ENCODE measurements at places on chromosomes 16 and 17.

DNA sequence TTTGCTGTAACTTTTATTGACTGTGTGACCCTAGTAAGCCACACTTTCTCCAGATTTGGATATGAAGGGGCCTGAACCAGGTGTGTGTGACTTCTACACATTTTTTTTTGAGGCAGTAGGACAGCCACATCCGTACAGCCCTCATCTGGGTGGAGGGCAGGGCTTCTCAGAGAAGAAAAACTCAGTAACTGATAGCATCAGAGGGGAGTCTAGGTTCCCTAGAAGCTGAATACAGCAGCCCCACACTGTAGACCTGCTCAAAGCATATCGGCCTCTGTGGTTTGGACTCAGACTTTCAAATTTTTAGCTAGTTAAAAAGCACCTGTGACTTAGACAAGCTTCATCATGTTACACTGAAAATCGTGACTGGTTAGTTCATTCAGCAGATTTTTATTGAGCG, 10.8 kb downstream of the PRSS54 start:
- no peak for DNase-seq

- DNase-seq = no peak
Observed at GRCh38 chr16:88883946-88884345, 17.5 kb upstream of the PABPN1L start.

DNA sequence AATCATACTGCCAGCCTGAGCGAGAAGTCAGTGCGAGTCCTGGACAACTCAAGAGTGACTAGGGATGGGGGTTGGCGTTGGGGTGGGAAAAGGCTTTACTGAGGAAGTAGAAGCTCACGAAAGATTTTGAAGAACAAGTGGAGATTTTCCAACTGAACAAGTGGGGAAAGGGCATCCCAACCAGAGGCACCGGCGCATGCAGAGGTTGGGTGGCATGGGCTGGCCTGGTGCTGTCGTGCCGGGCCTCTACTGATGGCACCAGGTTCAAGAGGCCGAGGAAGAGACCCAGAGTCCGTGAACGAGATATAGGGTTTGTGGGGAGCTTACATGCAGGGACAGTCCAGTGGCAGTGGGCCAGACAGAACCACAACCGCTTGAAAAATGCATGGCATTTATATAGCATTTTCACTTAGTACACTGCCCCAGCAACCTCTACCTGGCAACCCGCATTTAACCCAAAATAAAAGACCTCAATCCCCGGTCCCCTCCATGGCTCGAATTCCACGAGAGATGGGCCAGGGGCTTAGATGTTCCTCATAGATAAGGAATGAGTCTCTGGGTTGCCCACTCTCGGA, 7.7 kb upstream of the ITGA3 start:
- DNase-seq = no peak

DNA sequence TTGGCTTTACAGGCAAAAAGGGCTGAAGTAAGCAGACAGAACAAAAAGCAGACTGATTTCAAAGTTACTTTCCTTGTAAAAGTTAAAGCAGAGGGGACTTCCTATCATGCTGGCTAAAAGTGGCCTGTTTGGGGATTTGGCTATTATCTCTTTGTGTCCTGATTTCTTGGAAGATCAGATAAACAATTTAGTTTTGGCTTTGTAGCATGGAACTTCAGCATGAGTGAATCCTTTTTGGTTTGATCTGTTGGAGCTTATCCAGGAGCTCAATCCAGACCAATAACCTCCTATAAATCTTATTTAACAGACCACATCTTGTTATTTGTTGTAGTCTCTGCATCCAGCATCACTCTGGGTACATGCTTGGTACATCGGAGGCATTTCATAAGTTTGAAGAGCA, 8.9 kb upstream of the RNF112 start:
- DNase-seq = no peak

- no peak for DNase-seq
Observed at GRCh38 chr17:64497565-64498035, 746 bp upstream of the POLG2 start.

GRCh38 chr16:86823888-86824671, 245.7 kb downstream of the FOXL1 start:
- DNase-seq = no peak

DNA sequence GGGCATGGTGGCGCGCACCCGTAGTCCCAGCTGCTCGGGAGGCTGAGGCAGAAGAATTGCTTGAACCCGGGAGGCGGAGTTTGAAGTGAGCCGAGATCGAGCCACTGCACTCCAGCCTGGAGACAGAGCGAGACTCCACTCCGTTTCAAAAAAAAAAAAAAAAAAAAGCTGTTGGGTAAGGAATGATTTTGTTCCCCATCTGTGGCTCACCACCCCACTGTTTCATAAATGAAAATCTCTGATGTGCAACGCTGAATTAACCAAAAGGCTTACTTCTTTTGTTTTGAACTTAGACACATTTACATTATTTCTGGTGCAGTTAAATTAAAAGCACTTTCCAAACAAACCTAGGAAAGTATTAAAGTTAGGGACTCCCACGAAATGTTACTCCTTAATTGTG, 1.2 kb upstream of the METTL9 start:
- no peak for DNase-seq

- DNase-seq = no peak
Observed at GRCh38 chr16:70704586-70704985, 18.7 kb upstream of the MTSS2 start.

- no peak for DNase-seq
Observed at GRCh38 chr17:48506246-48506645, 24.6 kb downstream of the HOXB1 start.

GRCh38 chr16:14460726-14461125, 169.3 kb downstream of the PARN start:
- DNase-seq = no peak

DNA sequence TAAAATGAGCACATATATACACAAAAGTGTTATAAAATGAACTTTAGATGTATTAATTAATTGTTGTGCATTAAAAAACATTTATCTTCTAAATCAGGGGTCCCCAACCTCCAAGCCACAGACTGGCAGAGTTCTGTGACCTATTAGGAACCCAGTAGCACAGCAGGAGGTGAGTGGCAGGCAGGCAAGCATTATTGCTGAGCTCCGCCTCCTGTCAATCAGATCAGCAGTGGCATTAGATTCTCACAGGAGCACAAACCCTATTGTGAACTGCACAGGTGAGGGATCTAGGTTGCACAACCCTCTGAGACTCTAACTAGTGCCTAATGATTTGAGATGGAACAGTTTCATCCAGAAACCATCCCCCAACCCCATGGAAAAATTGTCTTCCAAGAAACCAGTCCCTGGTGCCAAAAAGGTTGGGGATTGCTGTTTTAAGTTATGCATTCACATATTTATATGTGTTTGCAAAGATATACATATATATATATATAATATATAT, 583.7 kb downstream of the KCNJ2 start:
- DNase-seq = no peak

GRCh38 chr16:52570495-52571091, 23.6 kb upstream of the TOX3 start:
- DNase-seq = no peak

- no peak for DNase-seq
Observed at GRCh38 chr17:17883801-17884200, 47.0 kb upstream of the SREBF1 start.

DNA sequence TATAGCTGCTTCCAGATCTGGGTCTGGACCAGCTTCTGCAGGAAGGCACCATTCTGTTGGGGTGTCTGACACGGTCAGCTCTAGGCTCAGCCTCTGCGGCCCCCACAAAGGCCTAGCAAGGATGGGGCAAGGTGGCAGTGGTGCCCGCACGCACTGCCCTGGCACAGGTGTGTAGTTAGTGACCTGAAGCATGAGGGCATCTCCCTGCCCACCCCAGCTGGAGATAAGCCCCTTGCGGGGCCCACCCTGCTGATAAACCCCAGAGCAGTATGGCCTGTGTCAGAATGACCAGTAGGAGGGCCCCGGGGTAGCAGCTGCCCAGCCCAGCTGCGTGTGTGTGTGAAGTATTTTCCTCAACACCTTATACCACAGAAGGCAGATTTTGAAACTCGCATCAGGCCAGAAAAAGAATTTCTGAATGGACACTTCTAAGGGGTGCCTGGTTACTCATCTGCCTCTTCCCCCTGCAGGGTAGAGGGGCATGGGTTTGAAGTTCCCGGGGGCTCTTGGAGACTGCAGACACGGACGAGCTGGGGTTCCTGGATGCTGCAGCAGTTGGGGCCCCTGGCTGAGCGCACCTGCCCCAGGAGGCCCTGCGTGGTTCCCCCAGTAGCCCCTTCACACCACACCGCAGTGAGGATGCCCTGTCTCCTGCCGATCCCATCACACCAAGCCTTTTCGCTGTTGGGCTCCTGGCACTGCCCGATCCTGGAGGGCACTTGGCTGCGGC, 4.5 kb downstream of the ARHGDIA start:
- no peak for DNase-seq

GRCh38 chr16:72961863-72962262, 86.1 kb downstream of the ZFHX3 start:
- DNase-seq = no peak

DNA sequence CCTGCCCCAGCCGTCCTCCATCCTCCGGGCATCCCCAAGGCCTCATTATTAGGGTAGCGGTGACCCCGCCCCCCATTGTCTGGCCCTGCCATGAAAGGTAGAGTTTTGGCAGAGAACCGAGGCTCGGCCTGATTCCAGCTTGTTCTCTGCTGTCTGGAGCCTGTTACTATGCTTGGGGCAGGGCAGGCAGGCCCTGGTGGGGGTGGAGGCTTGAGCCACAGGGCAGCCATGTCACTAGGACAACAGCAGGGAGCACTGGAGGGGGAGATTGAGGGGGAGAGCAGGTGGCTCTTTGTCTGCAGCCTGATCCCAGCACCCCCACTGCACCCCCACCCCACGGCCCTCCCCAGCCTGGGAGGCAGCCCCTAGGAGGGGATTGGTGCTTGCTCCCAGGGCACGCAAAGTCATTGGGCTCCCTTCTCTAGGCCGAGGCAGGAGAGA, 15.4 kb downstream of the RHBDL3 start:
- DNase-seq = no peak

GRCh38 chr17:45114117-45114932, 18.0 kb downstream of the PLCD3 start:
- DNase-seq = no peak

GRCh38 chr17:66684731-66685130, 150.2 kb upstream of the CACNG5 start:
- no peak for DNase-seq

- DNase-seq = no peak
Observed at GRCh38 chr17:8001976-8002720, at the start of gene GUCY2D. Gene GUCY2D (plus strand): TSS chr17:8002615. CDS start chr17:8003048, 433 bp downstream.

- DNase-seq = no peak
Observed at GRCh38 chr17:43125967-43126910, 1.1 kb upstream of the BRCA1 start.

DNA sequence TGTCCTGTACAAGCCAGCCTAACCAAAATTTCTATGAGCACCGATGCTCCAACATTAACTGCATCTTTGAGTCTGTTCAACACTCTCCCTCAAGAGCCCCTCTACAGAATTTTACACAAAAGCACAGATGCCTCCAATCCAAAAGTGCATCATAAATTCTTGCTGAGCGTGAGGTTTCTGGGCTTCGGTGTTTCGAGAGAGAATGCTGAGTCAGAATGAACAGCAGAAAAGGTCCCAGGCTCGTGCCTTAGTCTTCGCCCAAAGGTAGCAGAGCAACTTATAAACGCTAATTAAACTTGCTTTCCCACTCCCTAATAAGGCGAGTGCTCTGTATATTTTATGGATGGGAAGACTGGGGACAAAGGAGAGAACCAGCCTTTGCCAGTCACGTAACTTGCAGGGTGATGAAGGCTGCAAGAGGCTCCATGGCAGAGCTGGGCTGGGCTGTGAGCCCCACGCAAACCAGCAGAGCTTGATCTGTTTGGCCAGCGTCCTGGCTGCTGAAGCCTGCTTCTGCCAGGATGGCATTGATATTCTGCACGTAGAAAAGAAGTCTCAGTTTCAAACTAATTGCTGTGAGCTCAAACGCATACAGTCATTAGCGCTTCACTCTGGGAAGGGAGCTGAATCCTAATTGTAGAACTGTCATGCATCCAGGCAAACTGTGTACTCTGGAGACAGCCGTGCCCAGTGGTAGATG, 138.5 kb downstream of the DNAH9 start:
- DNase-seq = no peak

DNA sequence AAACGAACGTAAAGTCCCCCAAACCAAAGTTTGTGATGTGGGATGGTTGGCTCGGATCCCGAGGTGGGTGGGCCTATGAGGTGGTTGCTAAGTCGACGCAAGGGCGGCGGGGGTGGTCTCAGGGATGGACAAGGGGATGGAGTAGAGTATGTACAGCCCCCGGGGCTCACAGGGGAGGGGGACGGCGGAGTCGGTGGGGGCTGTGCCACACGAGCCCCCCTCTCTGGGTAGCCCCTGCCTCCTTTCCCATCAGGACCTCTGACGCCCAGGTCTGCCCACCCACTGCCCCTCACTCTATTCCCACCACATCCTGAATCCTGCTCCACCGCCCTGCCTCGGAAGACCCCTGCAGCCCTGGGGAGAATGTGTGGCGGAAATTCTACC, 15.2 kb downstream of the IL34 start:
- DNase-seq = no peak

DNA sequence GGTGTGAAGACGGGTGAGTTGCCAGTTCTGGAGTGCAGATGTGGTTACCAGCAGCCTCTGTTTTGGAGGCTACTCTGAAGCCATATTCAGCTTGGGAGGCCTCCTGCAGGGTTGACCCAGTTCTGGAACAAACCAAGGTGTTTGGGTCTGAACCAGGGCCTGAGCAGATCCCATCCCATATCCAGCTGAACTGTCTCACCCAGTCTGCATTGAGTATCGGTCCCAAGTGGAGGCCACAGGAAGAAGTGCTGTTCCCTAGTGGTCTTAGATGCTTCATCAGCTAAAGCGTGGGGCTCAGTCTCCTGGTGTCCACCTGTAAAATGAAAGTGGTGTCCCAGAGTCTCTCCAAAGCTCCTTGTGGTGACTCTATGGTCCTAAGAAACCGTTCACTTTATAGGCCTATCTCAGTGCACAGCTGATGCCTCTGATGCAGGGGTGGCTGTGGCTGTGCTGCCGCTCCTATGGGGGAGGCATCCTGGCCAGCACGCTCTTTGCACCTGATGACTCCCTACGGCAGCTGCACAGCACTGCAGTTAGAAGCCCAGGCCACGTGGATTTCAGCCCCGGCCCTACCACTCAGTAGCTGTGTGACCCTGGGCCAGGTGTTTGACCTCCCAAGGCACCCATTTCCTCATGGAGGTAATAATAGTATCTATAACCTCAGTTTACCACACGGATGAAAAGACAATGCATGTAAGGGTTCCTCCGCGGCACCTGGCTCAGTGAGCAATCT, 21.0 kb downstream of the CBX4 start:
- DNase-seq = no peak

DNA sequence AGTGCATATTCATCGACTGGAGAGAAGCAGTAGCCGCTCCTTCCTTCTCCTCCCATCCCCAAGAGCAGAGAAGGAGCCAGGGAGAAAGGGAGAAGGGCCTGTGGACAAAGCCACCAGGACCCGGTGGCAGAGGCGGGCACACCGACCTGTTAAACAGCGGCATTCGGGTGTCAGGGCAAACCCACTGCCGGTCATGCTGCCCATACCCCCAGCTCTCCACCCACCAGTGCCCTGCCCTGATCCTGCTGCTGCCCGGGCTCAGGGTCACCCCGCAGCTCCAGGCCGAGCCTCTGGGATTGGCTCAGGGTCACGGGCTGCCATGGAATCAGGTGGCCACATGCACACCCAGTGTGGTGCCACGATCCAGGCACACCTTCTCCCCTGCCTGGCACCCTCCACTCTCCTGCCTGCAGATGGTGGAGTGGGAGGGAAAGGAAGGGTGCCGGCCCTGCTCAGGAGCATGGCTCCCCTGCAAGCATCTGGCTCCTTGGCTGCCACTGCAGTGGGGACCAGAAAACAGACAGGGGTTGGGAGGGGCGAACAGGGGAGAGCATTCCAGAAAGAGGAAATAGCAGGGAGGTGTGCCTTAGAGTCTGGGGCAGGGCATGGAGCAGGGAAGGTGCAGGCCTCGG, 18.3 kb upstream of the RASD1 start:
- no peak for DNase-seq
